ENCODE measurements at places on chromosomes 16 and 17. TPM values are rescaled to one million over a fixed set of nuclear protein-coding genes. Genes with fewer than 3 reads are reported as not detected.

The PYY gene
- total RNA-seq = not detected

DNA sequence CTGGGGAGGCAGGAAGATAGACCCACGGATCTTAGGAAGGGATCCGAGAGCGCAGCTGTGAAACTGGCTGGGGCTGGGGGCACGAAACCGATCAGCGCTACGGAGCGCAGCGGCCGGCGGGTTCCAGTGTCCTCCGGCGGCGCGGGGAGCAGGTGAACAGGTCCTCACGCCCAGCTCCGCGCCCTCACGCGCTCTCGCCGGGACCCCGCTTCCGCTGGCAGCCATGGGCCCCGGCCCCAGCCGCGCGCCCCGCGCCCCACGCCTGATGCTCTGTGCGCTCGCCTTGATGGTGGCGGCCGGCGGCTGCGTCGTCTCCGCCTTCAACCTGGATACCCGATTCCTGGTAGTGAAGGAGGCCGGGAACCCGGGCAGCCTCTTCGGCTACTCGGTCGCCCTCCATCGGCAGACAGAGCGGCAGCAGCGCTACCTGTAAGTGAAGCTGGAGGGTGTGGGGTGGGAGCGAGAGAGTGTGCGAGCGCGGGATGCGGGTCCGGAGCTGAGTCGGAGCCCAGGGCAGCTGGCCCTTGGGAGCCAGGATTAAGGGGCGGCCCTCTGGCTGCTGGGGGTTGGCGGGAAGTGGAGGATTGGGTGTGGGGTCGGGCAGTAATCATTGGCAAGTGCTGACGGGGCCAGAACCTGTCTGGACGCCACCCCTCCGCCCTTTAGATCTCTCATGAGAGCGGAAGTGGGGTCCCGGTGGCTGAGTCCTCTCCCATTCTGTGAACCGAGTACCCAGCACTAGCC is 479 bp downstream of the ITGA3 start:
- H3K4me3 ChIP-seq = peak overlapping the region; percentile 68
- DNase-seq = peak; percentile 87
- peak overlapping the region; percentile 95 for H3K27ac ChIP-seq
- H3K4me1 ChIP-seq = peaks cover 59% of the 10 kb centered on the region
- H3K36me3 ChIP-seq = no peaks in the 10 kb centered on the region
- H3K27me3 ChIP-seq = no peaks in the 10 kb centered on the region

The CES2 gene
- 52.8 TPM for total RNA-seq

- no peaks in the 10 kb centered on the region for H3K4me1 ChIP-seq
- no peaks in the 10 kb centered on the region for H3K36me3 ChIP-seq
- H3K27ac ChIP-seq = peak overlapping the region; percentile 60
- no peak overlapping the region for H3K4me3 ChIP-seq
- no peaks in the 10 kb centered on the region for H3K27me3 ChIP-seq
Observed at GRCh38 chr16:69031877-69032301, 73.6 kb upstream of the HAS3 start.

The GID4 gene
- 8.2 TPM for total RNA-seq

The KRT39 gene
- not detected for total RNA-seq

DNA sequence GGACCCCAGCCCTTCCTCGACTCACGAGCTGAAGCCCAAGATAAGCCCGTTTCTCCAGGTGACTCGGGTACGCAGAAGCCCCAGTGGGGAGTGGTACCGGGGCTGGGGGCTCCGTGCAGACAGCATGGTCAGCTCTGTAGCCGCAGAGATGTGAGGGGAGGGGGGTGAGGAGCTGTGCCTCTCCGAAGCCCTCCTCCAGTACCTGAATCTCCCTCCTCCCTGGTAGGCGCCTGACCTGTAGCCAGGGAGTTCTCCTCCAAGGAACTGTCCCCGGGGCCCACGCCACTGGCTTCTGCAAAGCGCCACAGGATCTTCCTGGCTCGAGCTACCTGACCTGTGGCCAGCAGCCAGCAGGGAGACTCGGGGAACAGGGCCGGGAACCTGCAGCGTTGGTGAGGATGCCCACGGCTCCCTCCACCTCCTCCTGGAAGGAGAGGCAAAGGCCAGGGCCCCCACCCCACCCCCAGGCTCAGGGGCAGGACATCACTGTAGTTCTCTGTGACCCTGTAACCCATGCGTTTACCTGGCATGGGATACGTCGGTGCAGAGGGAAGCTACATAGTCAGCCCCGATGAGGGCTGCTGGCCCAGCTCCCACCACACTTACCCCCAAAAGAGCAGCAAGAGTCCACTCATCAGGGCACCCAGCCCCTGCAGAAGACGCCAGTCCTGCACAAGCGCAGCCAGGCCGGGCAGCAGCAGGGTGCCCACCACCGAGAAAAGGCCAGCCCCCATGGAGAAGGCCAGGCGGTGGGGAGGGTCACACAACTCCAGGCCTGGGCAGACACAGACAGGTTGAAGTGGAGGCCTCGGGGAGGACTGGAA is 1.7 kb downstream of the SLC22A31 start:
- H3K27me3 ChIP-seq = peaks cover 36% of the 10 kb centered on the region
- DNase-seq = peak; percentile 4
- H3K27ac ChIP-seq = no peak overlapping the region
- H3K4me3 ChIP-seq = no peak overlapping the region
- no peaks in the 10 kb centered on the region for H3K4me1 ChIP-seq

DNA sequence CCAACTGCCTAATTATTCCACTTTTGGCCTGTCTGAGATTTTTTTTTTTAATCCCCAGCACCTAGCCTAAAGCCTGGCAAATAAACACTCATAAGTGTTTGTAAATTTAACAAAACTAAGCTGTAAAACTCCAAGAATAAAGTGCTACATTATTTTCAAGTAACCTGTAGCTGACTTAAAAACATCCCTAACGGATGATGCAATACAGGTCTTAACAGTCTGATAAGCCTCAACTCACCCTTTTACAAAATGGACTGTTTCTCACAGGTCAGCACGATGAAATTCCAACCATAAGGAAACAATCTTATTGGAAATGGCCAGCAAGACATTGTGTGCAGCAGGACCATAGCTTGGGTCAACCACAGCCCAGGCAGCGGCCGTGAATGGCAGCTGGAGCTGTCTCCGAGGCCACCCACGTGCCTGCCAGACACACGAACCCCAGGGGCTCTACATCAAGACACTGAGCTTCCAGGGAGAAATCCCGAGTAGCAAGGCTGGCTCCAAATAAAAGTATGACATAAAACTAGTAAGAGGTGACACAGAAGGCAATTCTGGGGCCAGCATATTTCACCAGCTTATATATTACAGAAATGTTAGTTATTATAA is 58.9 kb downstream of the NDEL1 start:
- H3K4me3 ChIP-seq = no peak overlapping the region
- no peak overlapping the region for H3K27ac ChIP-seq
- no peaks in the 10 kb centered on the region for H3K36me3 ChIP-seq
- no peaks in the 10 kb centered on the region for H3K4me1 ChIP-seq

The CCL14 gene
- 1.5 TPM for total RNA-seq

The SECTM1 gene
- 9.3 TPM for total RNA-seq

The STAT5A gene
- total RNA-seq = 6.5 TPM

DNA sequence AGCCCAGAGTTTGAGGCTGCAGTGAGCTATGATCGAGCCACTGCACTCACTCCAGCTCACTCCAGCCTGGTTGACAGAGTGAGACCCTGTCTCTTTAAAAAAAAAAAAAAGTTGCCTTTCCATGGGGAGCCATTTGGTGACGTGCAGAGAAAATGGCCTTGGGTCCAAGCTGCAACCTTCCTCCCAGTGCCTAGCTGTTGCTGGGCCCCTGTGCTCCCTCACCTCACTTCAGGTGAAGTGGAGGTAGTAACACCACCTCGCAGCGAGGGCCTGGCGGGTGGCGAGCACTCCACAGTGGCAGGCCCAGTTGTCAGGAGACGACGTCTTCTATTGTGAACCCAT is 17.4 kb downstream of the SYT17 start:
- no peak overlapping the region for H3K27ac ChIP-seq
- no peaks in the 10 kb centered on the region for H3K36me3 ChIP-seq
- H3K4me1 ChIP-seq = peaks cover 5% of the 10 kb centered on the region
- no peaks in the 10 kb centered on the region for H3K27me3 ChIP-seq

The CLEC19A gene
- total RNA-seq = not detected

DNA sequence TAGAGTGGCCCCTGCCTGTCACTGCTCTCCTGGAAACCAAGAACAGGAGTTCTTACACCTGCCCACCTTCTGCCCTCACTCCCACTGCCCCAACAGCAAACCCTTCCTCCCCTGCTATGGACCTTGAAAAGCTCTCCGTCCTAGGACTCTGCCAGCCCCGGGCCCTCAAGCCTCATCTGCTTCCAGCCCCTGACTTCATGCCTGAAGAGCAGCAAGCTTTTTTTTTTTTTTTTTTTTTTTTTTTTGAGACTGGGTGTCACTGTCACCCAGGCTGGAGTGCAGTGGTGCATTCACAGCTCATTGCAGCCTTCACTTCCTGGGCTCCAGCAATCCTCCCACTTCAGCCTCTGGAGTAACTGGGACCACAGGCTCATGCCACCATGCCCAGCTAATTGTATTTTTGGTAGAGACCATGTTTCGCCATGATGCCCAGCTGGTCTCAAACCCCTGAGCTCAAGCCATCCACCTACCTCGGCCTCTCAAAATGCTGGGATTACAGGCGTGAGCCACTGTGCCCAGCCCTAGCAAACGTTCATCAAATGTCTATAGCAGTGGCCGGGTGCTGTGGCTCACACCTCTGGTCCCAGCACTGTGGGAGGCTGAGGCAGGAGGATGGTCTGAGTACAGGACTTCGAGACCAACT is 16.9 kb downstream of the CARHSP1 start:
- no peaks in the 10 kb centered on the region for H3K27me3 ChIP-seq
- H3K4me3 ChIP-seq = no peak overlapping the region
- no peaks in the 10 kb centered on the region for H3K4me1 ChIP-seq
- H3K27ac ChIP-seq = no peak overlapping the region

DNA sequence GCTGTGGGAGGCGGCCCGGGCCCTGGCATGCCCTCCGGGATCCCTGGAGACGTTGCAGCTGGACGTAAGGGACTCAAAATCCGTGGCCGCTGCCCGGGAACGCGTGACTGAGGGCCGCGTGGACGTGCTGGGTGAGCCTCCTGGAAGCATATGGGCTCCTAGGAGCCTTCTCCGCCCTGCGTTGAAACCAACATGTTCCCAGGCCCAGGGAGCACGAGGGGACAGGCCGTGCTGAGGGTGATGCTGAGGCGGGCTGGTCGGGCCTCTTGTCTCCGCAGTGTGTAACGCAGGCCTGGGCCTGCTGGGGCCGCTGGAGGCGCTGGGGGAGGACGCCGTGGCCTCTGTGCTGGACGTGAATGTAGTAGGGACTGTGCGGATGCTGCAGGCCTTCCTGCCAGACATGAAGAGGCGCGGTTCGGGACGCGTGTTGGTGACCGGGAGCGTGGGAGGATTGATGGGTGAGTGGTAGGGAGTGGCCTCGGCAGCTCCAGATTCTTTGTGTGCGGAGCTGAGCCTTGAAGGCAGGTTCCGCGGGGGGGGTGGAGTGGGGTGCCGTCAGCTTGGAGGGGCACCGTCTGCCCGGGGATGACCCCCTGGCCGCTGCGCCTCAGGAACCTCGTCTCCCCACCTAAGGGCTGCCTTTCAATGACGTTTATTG is 567 bp downstream of the HSD17B1 start:
- no peak overlapping the region for H3K27ac ChIP-seq
- no peak for DNase-seq
- peaks cover 20% of the 10 kb centered on the region for H3K4me1 ChIP-seq
- no peaks in the 10 kb centered on the region for H3K27me3 ChIP-seq
- no peaks in the 10 kb centered on the region for H3K36me3 ChIP-seq

GRCh38 chr17:80264205-80265075 is 3.8 kb downstream of the RNF213 start:
- no peak for DNase-seq
- peaks cover 27% of the 10 kb centered on the region for H3K4me1 ChIP-seq
- no peak overlapping the region for H3K27ac ChIP-seq
- H3K27me3 ChIP-seq = no peaks in the 10 kb centered on the region
- no peak overlapping the region for H3K4me3 ChIP-seq
- no peaks in the 10 kb centered on the region for H3K36me3 ChIP-seq

The TSPAN10 gene
- total RNA-seq = 3.5 TPM

All from hepatocyte (in vitro differentiated cells).